ENCODE measurements at places on chromosomes 1 and 21.

GRCh38 chr1:182473556-182473955, 23.6 kb downstream of the RGSL1 start:
- DNase-seq: no peak

DNA sequence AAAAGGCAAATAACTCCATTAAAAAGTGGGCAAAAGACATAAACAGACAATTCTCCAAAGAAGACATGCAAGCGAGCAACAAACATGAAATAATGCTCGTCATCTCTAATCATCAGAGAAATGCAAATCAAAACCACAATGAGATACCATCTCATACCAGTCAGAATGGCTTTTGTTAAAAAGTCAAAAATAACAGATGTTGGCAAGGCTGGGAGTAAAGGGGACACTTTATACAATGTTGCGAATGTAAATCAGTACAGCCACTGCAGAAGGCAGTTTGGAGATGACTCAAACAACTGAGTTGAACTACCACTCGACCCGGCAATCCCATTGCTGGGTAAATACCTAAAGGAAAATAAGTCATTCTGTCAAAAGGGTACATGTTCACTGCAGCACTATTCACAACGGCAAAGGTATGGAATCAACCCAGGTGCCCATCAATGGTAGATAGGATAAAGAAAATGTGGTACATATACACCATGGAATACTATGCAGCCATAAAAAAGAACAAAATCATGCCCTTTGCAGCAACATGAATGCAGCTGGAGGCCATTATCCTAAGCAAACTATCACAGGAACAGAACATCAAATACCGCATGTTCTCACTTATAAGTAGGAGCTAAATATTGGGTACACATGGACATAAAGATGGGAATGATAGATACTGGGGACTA, 25.9 kb downstream of the TSPAN2 start:
- no peak for DNase-seq

DNA sequence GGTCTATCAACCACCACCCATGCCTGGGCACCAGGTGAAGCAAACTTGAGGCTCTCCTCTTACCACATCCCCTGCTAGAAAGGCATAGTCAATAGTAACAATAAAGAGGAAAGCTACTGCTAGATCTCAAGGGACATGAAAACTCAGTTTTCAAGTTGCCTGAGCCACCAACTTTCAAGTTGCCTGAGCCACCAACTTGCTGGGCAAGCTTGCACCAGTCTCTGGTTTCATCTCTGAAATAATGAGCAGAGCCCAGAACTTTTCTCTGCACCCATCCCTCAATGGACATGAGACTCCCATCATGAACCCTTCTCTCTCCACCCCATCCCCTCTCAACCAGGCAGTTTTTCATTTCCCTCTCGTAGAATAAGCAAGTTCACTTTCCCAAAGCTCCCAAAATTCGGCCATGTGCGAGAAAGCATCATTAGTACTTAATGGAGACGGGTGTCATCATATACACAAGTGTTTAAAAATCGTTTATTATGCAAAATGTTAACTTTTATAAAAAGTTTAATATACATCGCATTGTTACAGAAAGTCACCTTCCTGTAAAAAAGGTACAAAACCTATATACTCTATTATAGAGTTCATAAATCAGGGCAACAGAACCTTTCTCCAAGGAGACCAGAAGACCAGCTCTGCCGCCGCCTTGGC, 1.7 kb downstream of the ID3 start:
- no peak for DNase-seq

GRCh38 chr1:43565600-43566360, 35.1 kb downstream of the PTPRF start:
- DNase-seq: no peak

DNA sequence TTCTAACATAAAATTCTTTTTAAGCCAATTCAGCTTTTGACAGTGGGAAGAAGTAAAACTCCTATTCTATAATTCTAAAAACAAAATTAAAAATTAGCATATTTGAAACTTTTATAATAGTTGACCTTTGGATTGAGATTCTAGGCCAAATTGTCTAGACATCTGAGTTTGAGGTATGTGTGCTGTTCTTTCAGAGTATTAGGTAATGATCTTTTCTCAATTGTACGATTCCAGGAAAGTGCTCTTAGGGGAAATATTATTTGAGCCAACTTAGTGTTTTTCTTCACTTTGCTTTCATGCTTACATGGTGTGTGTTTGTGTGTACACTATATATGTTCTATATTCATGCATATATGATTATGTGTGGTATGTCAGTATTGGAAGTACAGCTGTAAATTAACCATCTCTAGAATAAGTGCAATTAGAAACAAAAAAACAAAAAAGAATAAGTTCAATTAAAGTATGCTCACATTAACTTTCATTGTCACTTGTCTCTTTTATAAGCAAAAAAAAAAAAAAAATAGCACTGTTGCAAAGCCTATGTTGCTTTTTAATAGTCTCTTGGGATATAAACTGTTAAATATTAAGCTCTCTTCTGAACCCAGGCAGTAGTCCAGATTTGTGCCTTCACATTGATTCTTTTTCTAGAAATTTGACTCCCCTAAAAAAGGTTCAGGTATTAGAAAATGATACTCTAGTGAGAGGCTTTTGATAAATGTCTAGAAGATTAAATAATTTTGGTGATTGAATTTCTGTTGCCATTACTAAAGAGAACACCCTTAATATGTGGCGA, 132.2 kb downstream of the ATP5PO start:
- DNase-seq: no peak

GRCh38 chr1:215992620-215993019, 425.5 kb downstream of the KCTD3 start:
- DNase-seq: no peak

- no peak for DNase-seq
Observed at GRCh38 chr1:165902565-165902964, 75.2 kb downstream of the UCK2 start.

- DNase-seq: no peak
Observed at GRCh38 chr1:38577385-38577784, 282.2 kb downstream of the RRAGC start.

GRCh38 chr1:23500466-23500865, 16.5 kb upstream of the ASAP3 start:
- no peak for DNase-seq

GRCh38 chr1:85339656-85340399, 63.4 kb upstream of the BCL10 start:
- DNase-seq: no peak

GRCh38 chr1:58000116-58000515, 546.4 kb downstream of the OMA1 start:
- DNase-seq: no peak

DNA sequence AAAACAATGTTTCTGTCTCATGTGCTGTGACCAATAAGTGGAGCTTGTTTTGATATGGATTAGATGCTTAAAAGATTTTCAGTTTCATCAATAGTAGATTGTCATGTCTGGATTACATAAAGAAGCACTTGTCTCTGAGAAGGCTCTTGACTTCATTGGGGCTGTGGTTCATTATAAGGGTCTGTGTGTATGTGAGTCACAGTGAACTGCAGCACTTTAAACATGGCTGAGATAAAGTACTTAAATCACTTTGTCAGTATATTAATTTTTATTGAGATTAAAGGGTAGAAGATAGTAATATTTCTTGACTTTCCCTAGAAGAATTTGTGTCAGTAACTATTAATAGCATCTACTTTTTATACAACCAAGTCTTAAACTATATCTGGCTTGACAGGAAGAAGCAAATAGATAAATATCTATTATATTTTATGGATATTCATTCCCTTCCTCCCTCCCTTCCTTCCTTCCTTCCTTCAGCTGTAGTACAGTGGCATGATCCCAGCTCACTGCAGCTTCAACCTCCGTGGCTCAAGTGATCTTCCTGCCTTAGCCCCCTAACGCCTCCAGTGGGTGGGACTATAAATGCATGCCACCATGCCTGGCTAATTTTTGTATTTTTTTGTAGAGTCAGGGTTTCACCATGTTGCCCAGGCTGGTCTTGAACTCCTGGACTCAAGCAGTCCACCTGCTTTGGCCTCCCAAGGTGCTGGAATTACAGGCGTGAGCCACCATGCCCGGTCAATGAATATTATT, 48.8 kb downstream of the ZFYVE9 start:
- DNase-seq: no peak

DNA sequence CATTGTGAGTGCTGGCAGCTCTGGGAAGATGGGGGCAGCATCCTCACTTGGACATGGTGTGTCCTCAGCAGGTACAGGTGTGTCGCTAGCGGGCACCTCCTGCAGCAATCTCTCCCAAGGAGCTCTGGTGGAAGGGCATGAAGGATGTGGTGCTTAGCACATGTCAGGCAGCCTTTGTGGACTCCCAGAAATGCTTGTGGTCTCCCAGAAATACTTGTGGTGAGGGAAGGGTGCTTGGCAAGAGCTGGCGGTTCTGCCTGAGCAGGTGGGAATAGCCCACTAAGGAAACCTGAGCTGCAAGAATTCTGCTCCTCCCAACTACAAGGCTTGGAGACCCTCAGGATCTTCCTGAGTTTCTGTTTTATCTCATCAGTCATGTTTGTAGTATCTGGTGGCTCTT, 371.6 kb downstream of the PRDM2 start:
- no peak for DNase-seq

DNA sequence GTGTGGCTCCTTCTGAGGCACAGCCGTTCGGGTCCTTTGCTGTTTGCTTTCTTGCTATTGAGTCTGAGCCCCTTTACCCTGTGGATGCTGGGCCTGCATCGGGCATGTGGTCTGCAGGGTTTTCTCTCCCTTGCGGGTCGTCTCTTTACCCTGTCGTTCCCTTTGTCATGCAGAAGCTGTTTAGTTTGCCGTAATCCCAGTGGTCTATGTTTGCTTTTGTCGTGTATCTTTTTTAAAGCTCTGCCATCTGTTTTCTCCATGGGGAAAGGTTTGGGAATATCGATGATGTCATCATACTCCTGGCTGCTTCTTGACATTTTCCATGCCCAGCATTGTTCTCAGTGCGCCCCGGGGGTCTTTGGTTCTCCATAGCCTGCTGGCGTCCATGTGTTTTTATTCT, 68.2 kb downstream of the AGPAT3 start:
- DNase-seq: no peak

DNA sequence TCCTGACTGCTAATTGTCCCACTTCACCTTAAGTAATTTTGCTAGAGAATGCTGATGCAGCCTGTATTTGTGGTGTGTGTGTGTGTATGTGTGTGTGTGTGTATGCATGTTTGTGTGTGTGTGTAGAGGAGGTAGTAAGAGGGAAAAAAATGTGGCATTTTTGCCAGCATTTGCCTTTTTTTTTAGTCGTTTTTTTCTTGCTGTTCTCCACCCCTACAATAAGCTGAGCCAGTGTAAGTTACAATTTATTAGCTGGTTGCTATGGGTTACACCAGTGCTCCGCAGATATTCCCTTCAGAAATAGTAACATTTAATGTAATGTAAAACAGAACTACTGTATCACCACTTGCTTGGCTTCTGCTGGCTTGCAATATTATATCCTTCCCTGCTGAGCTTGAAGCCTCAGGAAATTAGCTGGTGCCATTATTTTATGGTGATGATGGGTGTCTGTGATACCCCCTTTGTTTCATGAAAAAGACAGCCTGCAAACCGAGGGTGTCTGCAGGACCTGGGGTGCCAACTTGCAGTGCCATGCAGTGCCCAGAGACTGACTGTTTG, 23.4 kb upstream of the IGSF3 start:
- no peak for DNase-seq

GRCh38 chr1:11558276-11558675, 79.3 kb downstream of the DISP3 start:
- no peak for DNase-seq

- no peak for DNase-seq
Observed at GRCh38 chr1:101820071-101820470, 176.7 kb downstream of the OLFM3 start.

DNA sequence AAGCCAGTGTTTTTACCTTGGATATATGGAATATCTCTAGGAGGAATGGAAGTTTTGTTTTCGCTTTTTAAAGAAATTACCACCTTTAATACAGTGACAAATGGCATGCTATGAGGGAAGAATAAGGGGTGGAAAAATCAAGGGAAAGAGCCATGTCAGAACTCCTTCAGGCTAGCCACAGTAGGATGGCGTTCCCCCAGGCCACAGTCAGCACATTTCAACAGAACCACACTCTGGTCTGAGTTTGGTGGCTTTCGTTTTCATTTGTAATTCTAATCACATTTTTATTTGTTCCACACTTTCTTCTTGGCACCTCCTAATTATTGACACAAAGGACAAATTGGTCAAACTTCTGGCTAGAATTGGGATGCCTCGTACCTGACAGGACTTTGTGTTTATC, 60.3 kb upstream of the RCOR3 start:
- DNase-seq: no peak

GRCh38 chr1:16631248-16632043, 18.1 kb upstream of the NBPF1 start:
- no peak for DNase-seq

DNA sequence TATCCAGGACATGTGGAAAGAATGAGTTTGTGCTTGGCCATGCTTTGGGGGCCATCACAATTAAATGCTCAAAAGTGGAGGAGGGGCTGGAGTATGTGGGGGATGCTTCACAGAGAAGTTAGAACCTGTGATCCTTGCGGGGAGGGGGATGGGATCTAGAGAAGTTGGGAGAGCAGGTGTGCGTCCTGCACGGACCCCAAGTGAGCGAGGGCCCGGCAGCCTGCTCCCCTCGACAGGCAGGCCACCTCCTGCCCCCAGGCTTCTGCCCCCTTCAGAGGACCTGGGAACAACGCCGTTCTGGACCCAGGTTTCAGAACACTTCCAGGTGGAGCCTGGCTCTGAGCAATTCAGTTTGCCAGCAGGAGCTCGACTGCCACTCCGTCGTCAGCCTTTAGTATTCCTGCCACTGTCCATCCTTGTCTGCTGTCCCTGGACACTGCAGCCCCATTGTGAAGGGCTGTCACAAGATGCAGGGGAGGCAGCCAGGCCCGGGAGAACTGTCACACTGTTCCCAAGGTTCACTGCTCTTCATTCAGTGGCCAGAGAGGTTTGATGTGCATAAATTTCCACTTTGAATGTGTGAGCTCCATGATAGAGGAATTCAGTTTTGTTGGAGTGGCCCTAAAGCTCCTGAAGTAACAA, 112.2 kb downstream of the DHRS3 start:
- no peak for DNase-seq

DNA sequence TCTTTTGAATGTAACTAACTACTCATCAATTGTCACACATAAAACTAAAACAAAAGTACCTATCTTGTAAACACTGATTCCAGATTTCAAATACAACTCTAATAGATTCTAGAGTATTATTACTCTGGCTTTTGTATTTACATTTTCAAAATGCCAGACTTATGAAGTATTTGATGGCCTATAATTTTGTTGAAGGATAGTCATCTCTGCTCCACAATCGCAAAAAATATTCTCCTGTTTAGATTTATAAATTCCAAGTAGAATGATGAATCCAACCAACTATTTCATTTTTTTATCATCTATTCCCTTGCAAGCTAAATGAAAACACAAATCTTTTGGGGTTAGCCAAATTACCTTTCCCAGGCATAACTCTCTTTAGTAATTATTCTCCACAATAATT, 75.0 kb upstream of the GUCA2A start:
- DNase-seq: no peak
